Activated T-helper 2 cell treated with anti-CD3 and anti-CD28 coated beads, Interferon-gamma antibody, Interleukin-2, Interleukin-4, amounts not matched to agents 10 μg/mL and 5 μg/mL and 100 μg/mL, durations not matched to agents 14 hours and 24 hours and 36 hours (primary cell): ENCODE measurements at places on chromosomes 6 and 20.

DNA sequence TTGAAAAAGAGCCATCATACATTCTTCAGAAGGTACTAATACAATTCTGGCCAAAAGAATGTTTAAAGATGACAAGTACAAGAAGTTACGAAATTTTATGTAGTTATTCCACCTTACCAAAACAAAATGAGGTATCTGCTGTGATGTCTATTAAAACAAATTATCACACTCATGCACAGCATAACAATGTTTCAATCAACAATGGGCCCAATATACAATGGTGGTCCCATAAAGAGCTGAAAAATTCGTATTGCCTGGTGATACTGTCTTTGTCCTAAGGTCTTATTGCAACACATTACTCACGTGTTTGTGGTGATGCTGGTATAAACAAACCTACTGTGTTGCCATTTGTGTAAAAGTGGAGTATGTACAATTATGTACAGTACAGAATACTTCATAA lies 3.6 kb upstream of the NUP153 start:
- no peak for DNase-seq
- H3K4me1 ChIP-seq: peaks cover 24% of the 10 kb centered on the region
- H3K27me3 ChIP-seq: no peaks in the 10 kb centered on the region
- H3K36me3 ChIP-seq: peaks cover 39% of the 10 kb centered on the region
- H3K4me3 ChIP-seq: no peak overlapping the region

DNA sequence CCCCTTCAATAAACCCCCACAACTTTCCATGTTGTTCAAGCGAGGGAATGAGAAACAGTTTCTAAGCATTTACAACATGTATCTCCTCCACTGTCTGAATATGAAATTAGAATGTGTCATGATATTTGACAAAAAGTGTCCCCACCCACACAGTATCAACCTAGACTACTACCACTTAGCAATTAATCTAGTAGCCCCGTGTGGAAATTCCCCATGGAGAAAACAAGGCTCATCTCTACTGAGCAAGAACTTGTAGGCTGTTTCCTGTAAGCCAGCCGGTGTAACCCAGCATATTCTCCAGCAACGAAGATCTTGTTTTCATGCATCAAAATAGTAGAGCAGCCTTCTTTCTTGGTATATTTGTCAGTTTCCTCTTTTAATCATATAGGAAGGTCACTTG lies 115.0 kb downstream of the IRF4 start:
- H3K27ac ChIP-seq: peak overlapping the region; percentile 95
- H3K36me3 ChIP-seq: peaks cover 39% of the 10 kb centered on the region
- peak overlapping the region; percentile 38 for H3K4me3 ChIP-seq
- DNase-seq: no peak

DNA sequence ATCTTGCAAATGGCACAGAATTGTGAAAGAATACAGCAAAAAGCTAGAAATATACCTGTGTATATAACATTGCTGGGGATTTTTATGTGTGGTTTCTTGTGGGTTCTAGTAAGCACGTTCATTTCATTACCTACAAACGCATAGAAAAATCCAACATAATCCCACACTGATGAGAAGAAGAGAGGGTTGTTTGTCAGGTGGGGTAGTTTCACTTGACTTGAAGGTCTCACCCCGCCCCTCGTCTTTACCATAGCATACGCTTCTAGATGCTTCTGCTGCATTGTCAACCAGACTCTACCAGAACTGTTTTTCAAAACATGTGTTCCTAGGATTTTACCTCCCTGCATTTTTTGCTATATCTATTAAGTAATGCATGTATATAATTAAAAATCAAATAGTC lies 284.1 kb upstream of the TAB2 start:
- H3K4me3 ChIP-seq: peak overlapping the region; percentile 38
- no peak for DNase-seq
- no peaks in the 10 kb centered on the region for H3K27me3 ChIP-seq
- peaks cover 3% of the 10 kb centered on the region for H3K36me3 ChIP-seq
- peak overlapping the region; percentile 93 for H3K27ac ChIP-seq

DNA sequence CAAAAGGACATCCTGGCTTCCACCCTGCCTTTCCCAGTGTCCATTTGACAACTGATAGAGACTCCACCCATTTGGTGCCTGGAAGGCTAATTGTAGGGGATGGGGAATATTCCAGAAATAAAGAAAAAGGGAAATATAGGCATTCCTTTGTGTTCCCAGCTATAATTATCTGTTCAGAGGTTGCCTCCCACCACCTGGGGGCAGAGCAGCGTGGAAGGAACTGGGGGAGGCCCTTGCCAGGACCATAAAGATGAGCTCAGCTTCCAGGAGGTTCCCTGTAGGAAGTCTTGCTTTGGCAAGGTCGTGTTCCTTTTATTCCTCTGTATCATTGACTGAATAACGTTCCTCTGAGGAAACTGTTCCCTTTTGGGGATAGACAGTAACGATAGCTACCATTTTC lies 214.7 kb downstream of the TFAP2C start:
- H3K27ac ChIP-seq: no peak overlapping the region
- no peaks in the 10 kb centered on the region for H3K27me3 ChIP-seq
- H3K4me1 ChIP-seq: no peaks in the 10 kb centered on the region
- no peak for DNase-seq
- H3K4me3 ChIP-seq: no peak overlapping the region

DNA sequence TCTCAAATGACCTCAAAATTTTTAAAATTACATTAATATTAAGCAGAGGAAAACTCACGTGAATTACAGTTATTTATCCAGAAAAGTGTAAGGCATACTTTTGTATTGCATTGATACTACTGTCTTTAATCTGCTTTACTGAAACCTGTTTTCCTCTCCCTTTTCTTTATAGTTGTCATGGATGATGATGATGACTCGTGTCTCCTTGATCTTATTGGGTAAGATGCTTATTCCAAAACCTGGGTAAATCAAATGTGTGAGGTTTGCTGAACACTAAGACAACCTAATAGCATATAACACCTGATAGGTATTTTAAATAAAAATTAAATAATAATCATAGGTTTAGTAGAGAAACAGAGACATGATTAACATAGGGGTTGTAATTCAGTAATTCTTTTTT lies 40.0 kb downstream of the BICRAL start:
- H3K4me1 ChIP-seq: peaks cover 5% of the 10 kb centered on the region
- no peak overlapping the region for H3K4me3 ChIP-seq
- peaks cover 4% of the 10 kb centered on the region for H3K36me3 ChIP-seq
- no peak for DNase-seq
- H3K27me3 ChIP-seq: no peaks in the 10 kb centered on the region

- no peaks in the 10 kb centered on the region for H3K4me1 ChIP-seq
- no peak for DNase-seq
- H3K36me3 ChIP-seq: no peaks in the 10 kb centered on the region
- no peak overlapping the region for H3K4me3 ChIP-seq
These were observed 29.3 kb downstream of the DOP1A start for GRCh38 chr6:83096791-83097190.

- H3K36me3 ChIP-seq: no peaks in the 10 kb centered on the region
- no peak within 1 kb of the TSS for H3K27ac ChIP-seq
- no peak within 1 kb of the TSS for H3K4me3 ChIP-seq
These were observed at the start of gene FUT9 for GRCh38 chr6:96015518-96016333. FUT9 (plus strand) TSS chr6:96015974; CDS start chr6:96203156, 187,182 bp downstream.

- H3K4me3 ChIP-seq: no peak overlapping the region
- H3K4me1 ChIP-seq: peaks cover 5% of the 10 kb centered on the region
- no peaks in the 10 kb centered on the region for H3K36me3 ChIP-seq
- peaks cover 50% of the 10 kb centered on the region for H3K27me3 ChIP-seq
- H3K27ac ChIP-seq: no peak overlapping the region
These were observed 1.9 kb downstream of the SIRPB2 start for GRCh38 chr20:1489325-1489724.

GRCh38 chr6:149079911-149080491 lies 237.5 kb upstream of the TAB2 start:
- no peaks in the 10 kb centered on the region for H3K27me3 ChIP-seq
- H3K27ac ChIP-seq: no peak overlapping the region
- no peak overlapping the region for H3K4me3 ChIP-seq
- no peak for DNase-seq
- peaks cover 14% of the 10 kb centered on the region for H3K36me3 ChIP-seq

GRCh38 chr6:168244961-168245551 lies 74.5 kb downstream of the DACT2 start:
- H3K36me3 ChIP-seq: no peaks in the 10 kb centered on the region
- no peak overlapping the region for H3K4me3 ChIP-seq
- DNase-seq: no peak
- no peaks in the 10 kb centered on the region for H3K4me1 ChIP-seq

DNA sequence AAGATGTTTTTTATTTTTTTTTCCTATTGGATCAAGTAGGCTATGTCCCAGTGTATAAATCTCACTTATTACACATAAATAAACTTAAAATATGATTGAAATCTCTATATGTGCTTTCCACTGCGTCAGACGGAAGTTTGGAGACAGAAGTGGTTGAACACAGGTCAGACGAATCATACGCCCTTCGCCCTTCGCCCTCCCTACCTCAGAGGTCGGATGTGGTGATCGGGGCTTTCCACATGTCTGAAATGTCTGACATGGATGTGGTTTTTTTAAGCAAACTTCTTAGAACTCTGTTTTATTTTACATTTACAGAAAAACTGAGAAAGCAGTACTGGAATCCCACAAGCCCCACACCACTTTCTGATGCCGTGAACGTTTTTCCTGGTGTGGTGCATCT lies 344.4 kb downstream of the THBS2 start:
- H3K27me3 ChIP-seq: no peaks in the 10 kb centered on the region
- no peak for DNase-seq
- no peak overlapping the region for H3K4me3 ChIP-seq
- H3K4me1 ChIP-seq: peaks cover 2% of the 10 kb centered on the region
- no peak overlapping the region for H3K27ac ChIP-seq
- no peaks in the 10 kb centered on the region for H3K36me3 ChIP-seq

DNA sequence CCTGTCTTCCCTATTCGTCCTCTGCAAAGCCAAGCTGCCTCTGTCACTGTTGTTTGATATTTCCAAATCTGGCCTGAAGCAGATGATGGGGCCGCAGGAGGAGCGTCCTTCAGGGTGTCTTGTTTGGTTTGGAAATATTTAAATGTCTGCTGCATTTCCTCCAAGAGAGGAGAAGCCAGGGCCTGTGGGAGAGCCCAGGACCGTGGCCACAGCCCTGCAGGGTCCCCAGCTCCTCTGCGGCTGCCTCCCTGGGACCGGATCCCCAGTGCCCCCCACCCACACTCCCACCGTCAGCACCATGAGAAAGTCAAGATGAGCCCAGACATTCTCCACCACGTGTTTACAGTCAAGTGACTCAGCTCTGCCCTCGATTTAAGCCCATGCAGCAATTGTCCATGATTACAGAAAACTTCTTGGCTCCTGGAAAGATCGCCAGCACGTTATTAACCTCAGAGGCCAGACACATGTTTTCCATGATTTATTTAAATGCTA lies 18.2 kb downstream of the FOXF2 start:
- H3K36me3 ChIP-seq: no peaks in the 10 kb centered on the region
- DNase-seq: no peak
- H3K27me3 ChIP-seq: peaks cover under 1% of the 10 kb centered on the region
- no peak overlapping the region for H3K4me3 ChIP-seq

DNA sequence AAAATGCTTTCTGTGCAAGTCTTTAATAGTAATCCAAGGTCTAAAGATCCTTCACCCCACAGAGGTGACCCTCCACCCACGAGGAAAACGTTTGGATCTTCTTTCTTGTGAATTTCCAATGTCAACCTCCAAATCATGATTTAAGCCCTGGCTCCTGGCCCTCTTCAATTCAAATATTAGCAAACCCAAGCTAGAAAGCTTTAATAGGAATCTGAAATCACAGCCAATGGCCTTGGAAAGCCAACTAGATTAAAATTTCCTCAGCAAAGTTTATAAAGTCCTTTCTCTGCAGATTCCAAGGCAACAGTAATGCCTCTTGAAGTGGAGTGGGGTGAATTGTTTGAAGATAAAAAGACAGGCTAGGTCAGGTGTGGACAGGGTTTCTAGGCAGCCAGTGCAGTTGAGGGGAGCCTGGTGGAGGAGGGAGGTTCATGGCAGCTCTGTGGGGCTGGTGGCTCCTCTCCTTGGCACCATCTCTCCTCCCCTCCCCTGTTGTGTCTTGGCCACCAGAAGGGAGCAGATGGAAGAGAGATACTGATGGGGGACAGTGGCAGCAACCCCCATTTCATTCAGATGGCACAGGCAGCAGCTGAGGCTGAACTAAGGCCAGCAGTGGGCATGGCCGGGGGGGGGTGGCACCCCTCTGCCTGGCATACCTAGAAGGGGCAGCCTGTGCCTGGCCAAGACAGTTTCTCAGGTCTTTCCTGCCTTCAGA lies 12.0 kb upstream of the UQCC2 start:
- H3K4me3 ChIP-seq: no peak overlapping the region
- no peak for DNase-seq
- H3K27me3 ChIP-seq: peaks cover 39% of the 10 kb centered on the region
- H3K36me3 ChIP-seq: no peaks in the 10 kb centered on the region
- no peak overlapping the region for H3K27ac ChIP-seq

DNA sequence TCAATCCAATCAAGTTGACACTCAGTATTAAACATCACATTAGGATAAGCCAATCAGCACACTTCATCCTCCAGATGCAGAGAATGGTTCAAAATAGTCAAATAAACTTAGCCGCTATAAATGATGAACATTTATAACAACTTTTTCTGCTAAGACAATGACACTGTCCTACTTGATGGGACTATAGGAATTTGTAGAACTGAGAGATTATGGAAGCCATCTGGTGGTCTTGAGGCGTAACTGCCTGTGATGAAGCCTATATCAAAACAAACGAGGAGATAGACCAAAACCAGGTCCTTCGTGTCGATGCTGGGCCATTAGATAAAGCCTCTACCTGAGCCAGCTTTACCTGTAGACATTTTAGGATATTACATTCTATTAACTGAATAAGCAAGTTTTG lies 631.1 kb downstream of the COL12A1 start:
- no peaks in the 10 kb centered on the region for H3K4me1 ChIP-seq
- H3K36me3 ChIP-seq: no peaks in the 10 kb centered on the region
- no peak for DNase-seq
- no peak overlapping the region for H3K27ac ChIP-seq
- no peak overlapping the region for H3K4me3 ChIP-seq

DNA sequence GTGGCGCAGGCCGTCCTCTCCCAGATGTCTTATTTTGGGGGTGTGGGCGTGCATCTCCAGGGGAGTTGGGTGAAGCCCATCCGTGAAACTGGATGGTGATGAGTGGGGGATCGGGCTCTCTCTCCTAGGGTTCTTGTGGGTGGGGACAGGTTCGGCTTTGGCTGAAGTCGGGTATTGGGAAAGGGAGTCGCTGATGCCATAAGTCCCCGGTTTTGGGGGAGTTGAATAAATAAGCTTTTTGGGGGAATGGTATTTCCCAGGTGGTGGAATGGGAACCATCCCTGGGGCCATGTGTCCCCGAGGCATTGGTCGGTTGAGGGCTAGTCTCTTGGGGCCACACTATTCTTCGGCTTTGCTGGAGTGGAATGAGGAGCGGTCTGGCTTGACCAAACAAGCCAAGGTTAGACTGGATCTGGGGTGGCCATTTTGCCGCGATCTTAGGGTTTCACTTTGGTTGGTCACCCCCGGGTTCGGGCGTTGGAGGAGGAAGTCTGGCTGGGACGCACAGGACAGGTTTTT lies 481 bp downstream of the ZNF133 start:
- peaks cover 6% of the 10 kb centered on the region for H3K27me3 ChIP-seq
- H3K27ac ChIP-seq: peak overlapping the region; percentile 97
- no peak for DNase-seq
- peaks cover 26% of the 10 kb centered on the region for H3K36me3 ChIP-seq
